ENCODE measurements at places on chromosomes 1 and 21.
A peak's percentile ranks its signal among the peaks of the same experiment; 100 is the strongest.

- no peak for DNase-seq
These were observed 141.5 kb upstream of the ERG start for GRCh38 chr21:38639571-38640354.

GRCh38 chr1:58861506-58861905, 77.7 kb upstream of the JUN start:
- no peak for DNase-seq

- no peak for DNase-seq
These were observed 174.5 kb upstream of the RUNX1 start for GRCh38 chr21:35223480-35224156.

DNA sequence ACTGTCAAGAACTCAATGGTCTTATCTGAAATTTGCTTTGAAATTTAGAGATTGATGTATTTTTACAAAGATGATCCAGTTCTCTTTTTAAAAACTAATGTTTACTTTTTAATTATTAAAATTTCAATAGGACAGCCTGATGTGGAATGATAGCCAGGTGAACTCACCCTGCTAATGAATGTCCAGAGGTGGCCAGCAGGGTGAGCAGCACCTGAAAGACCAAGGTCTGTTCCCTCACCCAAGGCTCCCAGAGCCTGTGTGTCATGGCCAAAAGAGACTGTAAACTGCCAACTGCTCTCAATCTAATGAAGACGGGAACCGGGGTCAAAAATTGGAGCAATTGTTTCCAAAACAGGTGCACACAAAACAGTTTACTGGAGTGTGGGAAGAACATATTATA, 340.4 kb downstream of the DISC1 start:
- no peak for DNase-seq

- peak; percentile 39 for DNase-seq
These were observed 27.5 kb downstream of the OVGP1 start for GRCh38 chr1:111399792-111400610.

- no peak for DNase-seq
These were observed 189.6 kb downstream of the KAZN start for GRCh38 chr1:14788080-14788479.

GRCh38 chr1:165897326-165898303, 70.2 kb downstream of the UCK2 start:
- peak; percentile 36 for DNase-seq

DNA sequence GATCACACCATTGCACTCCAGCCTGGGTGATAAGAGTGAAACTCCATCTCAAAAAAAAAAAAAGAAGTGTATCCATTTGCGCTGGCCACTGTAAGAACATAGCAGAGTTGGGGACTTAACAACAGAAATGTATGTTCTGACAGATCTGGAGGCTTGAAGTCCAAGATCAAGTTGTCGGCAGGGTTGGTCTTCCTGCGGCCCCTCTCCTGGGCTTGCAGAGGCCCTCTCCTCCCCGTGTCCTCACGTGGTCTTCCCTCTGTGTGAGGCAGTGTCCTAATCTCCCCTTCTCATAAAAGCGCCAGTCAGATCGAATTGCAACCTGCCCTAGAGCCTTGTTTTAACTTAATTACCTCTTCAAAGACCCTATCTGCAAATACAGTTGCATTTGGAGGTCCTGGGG, 52.6 kb downstream of the MT1HL1 start:
- DNase-seq: no peak

- DNase-seq: peak; percentile 19
These were observed 46.5 kb upstream of the PRELP start for GRCh38 chr1:203428981-203429599.

DNA sequence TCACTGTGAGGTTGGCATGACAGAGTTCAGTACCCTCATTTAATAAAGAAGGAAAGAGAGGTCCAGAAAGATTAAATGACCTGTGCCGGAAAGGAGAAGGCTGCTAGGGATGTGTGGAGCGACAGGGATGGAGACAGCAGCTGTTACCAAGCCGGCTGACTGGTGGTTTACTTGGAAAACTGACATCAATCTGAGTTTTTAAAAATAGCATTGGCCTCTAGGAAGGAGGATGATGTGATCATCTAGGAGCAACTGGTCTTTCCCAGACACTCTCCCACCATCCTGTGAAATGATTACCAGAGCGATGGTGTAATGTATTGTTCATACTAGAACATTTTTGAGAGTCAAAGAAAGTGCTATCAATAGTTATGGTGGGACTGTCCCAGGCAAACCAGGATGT, 154.4 kb downstream of the ZSCAN20 start:
- no peak for DNase-seq

DNA sequence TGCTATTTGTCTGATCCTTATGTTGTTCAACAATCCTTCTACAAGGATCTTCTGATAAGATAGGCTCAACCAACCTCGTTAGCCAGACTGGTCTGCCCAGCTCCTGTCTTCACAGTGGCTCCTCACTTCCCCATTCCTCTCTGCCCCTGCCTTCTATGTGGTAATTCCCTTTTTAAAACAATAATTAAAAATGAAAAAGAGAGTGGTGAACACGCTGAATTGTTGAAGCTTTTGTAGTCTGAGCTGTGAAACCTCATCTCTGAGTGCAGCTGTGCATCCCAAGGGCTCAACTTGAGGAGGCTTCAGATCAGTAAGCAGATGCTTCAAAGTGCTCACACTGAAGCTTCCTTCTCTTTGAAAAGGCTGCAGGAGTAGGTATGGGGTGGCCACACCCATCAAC, 70.7 kb upstream of the JUN start:
- DNase-seq: no peak

- no peak for DNase-seq
These were observed 139.2 kb downstream of the USP25 start for GRCh38 chr21:15868940-15869339.

DNA sequence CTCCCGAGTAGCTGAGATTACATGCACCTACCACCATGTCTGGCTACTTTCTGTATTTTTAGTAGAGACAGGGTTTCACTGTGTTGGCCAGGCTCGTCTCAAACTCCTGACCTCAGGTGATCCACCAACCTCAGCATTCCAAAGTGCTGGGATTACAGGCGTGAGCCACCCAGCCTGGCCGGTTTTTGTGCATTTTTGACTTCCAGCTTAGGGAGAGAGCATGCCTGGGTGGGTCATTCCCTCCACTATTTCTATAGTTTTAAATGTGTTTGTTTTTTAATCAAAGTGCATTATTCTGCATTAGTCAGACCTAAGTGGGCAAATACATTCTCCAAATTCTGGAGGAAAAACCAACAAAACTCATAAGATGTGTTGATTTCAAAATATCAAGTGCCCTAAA, 207.4 kb upstream of the NRIP1 start:
- DNase-seq: no peak

- peak; percentile 60 for DNase-seq
These were observed 43.3 kb downstream of the SLC37A1 start for GRCh38 chr21:42556960-42557359.
